ENCODE measurements at places on chromosomes 2 and 18.

DNA sequence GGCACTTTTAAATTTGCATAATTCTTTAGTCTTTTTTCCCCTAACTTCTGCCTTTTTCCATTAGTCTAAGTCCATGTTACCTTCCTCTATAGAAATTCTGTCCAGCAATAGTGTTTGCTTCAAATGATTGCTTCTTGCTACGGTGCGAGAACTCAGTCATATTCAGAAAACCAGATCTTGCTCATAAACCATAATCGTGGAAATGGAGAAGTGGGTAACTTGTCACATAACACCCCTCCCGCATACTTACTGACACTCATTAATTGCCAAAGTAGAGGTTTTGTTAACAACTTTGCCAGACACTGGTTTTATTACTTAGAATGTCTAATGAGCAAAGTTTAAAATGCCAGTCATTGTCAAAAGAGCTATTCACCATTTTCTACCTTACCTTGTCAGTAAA, 94.3 kb upstream of the TWSG1 start:
- no peak for DNase-seq

- no peak for DNase-seq
Measured at GRCh38 chr2:216856406-216857065, 3.3 kb downstream of the TNP1 start.

GRCh38 chr2:60707750-60708371, 48.2 kb upstream of the PAPOLG start:
- DNase-seq = no peak

DNA sequence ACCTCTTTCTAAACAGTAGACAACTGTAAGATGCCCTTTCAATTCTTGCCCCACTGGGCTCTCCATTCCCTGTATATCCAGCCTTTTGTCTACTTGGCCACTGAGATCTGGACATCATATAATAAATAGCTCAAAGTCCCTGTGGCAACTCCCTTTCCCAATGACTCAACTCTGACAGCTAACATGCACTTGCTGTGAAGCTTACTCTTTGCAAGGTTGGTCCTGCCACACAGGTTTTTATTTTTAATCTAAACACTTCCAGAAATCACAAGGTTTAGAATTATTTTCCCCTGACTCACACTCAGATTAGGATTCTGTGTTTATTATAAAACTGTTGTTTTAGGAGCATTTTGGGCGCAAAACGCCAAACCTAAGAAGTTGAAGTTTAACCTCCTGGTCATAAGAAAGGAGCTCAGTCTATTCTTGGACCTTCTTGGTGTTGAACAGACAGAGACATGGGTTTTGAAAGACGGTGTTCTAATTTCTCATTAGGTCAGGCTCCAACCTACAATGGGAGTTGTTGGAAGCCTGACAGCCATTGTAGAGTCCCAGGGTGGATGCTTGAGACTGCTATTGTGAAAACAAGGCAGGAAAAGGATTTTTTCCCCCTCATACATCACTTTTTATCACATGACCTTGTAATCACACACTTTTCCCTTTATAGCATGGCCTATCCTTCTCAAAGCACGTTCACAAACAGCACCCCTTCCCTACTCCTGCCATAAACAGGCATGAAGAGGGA, 124.7 kb upstream of the SERPINE2 start:
- DNase-seq = no peak

DNA sequence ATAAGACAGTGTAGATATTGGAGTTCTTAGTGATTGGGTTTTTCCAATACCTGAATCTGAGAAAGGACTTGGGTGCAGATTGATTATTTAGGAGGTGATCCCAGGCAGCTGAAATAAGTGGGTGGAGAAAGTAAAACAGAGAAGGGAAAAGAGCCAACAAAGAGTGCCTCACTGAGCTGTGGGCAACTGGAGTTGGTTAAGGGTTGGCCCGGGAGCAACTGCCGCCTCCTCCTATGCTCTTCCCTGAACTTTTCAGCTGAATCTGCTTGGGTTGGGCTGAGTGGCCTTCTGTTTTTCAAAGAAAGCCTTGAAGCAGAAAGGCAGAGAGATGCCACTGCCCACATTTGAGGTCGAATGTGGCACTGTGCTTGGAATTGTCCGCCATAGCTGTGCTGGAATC, 20.9 kb upstream of the CCDC150 start:
- DNase-seq = no peak

GRCh38 chr2:151973901-151974199, 125.0 kb downstream of the CACNB4 start:
- no peak for DNase-seq
